ENCODE measurements at places on chromosomes 5 and 9. TPM values are rescaled to one million over a fixed set of nuclear protein-coding genes. Genes with fewer than 3 reads are reported as not detected.

The EFCAB9 gene
- not detected for total RNA-seq

DNA sequence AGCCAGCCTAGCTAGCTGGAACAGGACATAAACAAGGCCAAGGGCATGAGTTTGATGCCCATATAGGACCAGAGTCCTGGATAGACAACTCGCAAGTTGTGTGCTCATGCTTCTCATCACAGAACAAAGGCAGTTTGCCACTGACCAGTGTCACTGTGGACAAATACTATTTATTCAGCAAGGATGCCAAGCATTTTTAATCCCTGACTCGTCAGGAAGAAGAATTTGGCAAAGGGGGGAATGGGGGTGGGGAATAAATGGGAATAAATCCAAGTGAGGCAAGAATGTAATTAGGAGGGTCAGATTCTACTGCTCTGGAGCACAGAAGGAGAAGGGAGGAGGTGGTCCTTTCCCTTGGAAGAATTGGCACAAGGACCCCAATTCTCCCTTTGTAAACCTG, 46.8 kb upstream of the ANKRD55 start:
- DNase-seq: no peak

DNA sequence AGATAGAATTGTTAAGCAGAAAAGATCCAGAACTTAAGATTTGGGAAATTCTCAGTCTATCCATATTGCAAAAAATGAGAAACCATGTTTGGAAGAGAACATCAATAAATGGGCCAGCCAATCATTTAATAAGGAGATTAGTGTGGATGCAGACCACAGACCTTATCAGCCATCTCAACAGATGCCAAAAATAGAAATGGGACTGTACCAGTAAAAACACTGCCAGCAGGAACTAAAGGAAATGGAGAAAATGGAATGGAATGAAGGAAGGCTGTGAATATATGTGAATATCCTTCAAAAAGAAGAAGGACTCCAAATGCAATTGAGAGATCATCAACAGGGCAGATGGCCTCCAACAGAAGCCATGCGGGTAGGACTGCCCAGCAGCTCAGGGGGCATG, 52.7 kb upstream of the ZNF618 start:
- DNase-seq: no peak

GRCh38 chr5:392431-392988, 50.5 kb upstream of the EXOC3 start:
- DNase-seq: peak; percentile 98

- DNase-seq: no peak
Observed at GRCh38 chr5:88785746-88786565, 97.0 kb downstream of the MEF2C start.

GRCh38 chr5:91182763-91183162, 200.4 kb downstream of the ARRDC3 start:
- DNase-seq: no peak

- no peak for DNase-seq
Observed at GRCh38 chr9:567128-567746, 274.3 kb upstream of the DMRT1 start.

GRCh38 chr9:79129865-79130480, 441.8 kb upstream of the TLE4 start:
- DNase-seq: no peak

The C5orf52 gene
- not detected for total RNA-seq

The LCNL1 gene
- not detected for total RNA-seq

All from activated CD8-positive, alpha-beta memory T cell treated with anti-CD3 and anti-CD28 coated beads, Interleukin-2, amount 10 ng/mL, durations not matched to agents 7 days and 5 days (primary cell).